Smooth muscle cell of the brain vasculature (primary cell): ENCODE measurements at places on chromosomes 16 and 17.
A peak's percentile ranks its signal among the peaks of the same experiment; 100 is the strongest.

DNA sequence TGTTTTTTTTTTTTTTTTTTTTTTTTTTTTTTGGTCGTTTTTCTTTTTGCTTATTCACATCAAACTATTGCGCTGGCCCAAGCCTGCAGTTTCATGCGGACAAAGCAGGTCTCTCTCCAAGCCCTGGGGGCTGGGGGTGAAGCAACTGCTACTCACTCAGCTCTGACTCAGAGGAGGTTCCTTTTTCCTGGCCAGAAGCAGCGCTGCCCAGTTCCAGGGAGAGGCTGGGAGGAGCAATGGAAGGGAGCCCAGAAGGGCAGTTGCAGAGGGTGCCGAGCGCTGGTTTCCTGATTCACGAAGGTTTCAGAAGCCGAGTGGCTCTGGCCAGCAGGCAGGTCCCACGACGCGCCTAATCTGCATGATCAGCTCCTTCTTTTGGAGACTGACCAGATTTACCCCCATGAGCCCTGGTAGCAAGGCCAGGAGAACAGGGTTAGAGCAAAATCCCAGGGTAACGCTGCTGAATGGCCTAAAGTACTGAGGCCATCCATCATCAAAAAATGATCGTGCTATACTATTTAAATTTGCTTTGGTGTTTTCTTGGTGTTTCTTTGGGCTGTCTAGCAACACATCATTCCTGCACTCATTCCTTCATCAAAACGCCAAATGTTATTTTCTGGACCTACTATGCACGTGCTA lies 144.7 kb upstream of the SOX9 start:
- peak; percentile 83 for DNase-seq

GRCh38 chr17:68484458-68484857 lies 27.2 kb upstream of the WIPI1 start:
- DNase-seq: no peak

- no peak for DNase-seq
Measured at GRCh38 chr17:79366988-79367571, 243.8 kb downstream of the RBFOX3 start.

DNA sequence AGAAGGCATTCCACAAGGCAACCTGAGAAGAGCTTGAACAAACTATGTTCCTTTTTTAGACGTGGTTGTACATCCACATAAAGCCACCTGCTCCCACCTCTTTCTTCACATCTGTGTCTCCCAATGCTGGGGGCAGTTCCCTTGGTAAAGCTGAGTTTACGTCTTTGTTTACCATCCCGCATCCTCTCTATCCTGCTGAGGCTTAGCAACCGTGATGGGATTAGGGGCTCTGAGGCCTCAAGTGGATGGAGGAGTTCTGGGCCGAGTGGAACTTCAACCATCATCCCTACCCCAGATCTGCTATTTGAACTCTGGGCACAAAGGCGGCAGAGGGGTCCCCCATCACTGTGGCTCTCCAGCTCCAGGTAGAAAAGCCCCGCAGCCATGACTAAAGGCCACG lies 94.2 kb upstream of the CREBBP start:
- no peak for DNase-seq

- DNase-seq: no peak
Measured at GRCh38 chr16:70359552-70359951, 12.8 kb downstream of the DDX19A start.

GRCh38 chr17:82055023-82055964 lies 3.6 kb downstream of the GPS1 start:
- no peak for DNase-seq

DNA sequence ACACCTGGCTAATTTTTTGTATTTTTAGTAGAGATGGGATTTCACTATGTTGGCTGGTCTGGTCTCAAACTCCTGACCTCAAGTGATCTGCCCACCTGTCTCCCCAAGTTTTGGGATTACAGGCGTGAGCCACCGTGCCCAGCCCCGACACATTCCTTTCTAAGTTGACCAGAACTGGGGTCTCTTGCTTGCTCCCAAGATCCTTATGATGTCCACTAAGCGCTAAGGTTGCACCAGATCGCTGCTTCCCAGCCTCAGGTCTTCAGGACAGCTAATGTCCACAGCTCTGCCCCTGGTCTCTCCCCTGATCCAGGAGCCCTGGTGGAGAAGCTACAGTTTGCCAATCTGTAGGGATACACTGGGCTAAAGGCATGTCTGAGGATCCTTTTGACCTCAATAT lies 29.5 kb downstream of the NSMCE1 start:
- DNase-seq: no peak

DNA sequence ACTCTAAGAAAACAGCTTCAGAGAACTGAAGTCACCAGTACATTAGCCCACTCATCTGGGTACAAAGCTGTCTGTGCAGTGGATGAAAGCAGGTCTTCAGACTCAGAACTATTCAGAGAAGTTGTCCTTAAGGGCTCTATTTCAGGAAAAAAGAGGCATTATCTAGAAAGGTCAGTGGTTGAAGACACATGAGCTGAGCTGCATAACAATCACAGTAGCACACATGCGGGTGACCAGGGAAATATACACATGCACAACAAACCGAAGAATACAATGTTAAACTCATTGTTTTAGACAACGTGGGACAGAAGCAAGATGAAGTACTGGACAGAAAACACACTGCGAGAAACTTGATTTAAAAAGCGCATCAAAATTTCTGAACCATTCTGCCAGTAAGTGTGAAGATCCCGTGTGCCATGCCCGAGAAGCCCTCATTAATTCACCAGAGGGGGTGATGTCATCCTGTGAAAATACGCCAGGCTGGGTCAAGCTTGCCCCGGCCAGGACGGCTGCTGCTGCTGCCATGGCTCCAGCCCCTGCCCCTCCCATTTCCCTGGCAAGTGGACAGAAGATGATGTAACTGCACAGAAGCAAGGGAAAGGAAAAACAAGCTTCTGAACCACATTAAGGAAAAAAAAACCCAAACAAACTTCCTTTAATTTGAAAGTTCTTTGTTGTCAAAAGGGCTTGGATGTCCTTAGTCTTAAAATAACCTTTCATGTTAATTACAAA lies 10.1 kb downstream of the DYNC1LI2 start:
- DNase-seq: no peak
